ENCODE measurements at places on chromosomes 5 and 9. TPM values are rescaled to one million over a fixed set of nuclear protein-coding genes. Genes with fewer than 3 reads are reported as not detected.
A peak's percentile ranks its signal among the peaks of the same experiment; 100 is the strongest.

The TNIP1 gene
- total RNA-seq, result 42.6 TPM

The RPS14 gene
- total RNA-seq, result 3,523 TPM

The STARD4 gene
- total RNA-seq, result 41.6 TPM

The TAF1L gene
- total RNA-seq, result 0.02 TPM

The ARHGEF39 gene
- total RNA-seq, result 16.1 TPM

The AKNA gene
- total RNA-seq, result 16.9 TPM

The IL7R gene
- 0.98 TPM for total RNA-seq

The DCAF10 gene
- 21.1 TPM for total RNA-seq

The EFNA5 gene
- not detected for total RNA-seq

The DNAI1 gene
- total RNA-seq, result not detected

The TMEM167A gene
- total RNA-seq, result 110 TPM

- no peak for DNase-seq
Observed at GRCh38 chr5:159184858-159185381, 24.4 kb downstream of the RNF145 start.

DNA sequence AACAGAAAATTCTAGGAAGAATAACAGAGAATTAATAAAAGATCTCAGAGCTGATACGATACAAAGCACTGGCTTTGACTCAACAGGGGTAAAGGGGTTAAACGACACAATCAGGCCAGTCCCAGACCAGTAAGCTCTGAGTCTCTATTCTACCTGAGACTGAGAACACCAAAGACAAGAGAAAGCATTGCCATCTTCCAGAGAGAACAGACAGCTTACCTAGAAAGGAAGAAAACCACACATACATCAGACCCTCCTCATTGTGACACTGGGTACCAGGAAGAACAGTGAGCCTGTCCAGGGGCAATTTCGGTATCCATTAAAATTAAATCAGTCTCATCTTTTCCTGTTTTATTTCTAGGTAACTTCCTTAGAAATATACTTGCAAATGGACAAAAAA, 41.1 kb downstream of the MRPL36 start:
- DNase-seq, result no peak

- DNase-seq, result no peak
Observed at GRCh38 chr5:74622122-74622521, 18.4 kb downstream of the ENC1 start.

GRCh38 chr9:110443146-110443865, 105.6 kb upstream of the TXNDC8 start:
- DNase-seq, result no peak

- no peak for DNase-seq
Observed at GRCh38 chr5:133664422-133664821, 52.1 kb upstream of the FSTL4 start.

DNA sequence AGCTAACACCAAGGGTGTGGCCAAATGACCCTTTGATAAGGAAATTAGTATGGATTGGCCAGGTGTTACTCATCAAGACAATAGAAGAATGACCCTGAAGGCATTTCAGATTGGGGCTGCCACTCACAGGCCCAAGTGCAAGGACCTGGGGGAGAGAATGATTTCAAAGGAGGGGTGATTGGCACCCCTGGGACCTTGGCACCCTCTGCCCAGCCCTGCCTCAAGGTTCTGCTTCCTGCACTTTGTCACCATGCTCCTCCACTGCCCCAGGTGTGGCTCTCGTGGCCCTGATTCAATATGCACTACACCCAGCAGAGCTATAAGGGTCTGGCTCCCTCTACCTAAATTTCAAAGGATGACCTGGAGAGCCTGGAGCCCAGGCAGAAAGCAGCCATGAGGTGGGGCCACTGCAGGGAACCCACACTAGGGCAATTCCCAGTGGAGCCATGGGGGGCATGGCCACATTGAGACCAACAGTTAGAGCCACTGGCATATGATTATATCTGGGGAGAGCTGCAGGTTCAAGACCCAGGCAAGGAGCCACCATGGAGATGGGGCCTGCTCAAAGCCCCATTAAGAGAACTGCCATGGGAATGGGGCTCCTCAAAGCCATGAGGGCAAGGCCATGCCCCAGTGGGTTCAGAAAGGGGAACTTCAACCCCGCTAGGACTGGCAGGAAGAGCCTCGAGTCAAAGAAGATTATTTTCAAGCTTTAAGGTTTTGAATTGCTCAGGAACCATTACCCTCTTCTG, 93.0 kb downstream of the CEMIP2 start:
- DNase-seq, result no peak

- no peak for DNase-seq
Observed at GRCh38 chr9:131253891-131254491, 22.3 kb downstream of the FAM78A start.

GRCh38 chr9:88990729-88991065, 571 bp upstream of the S1PR3 start:
- no peak for DNase-seq

GRCh38 chr5:143179126-143179740, 224.3 kb downstream of the NR3C1 start:
- DNase-seq, result no peak

GRCh38 chr9:93678199-93679019, 102.0 kb downstream of the PHF2 start:
- no peak for DNase-seq

DNA sequence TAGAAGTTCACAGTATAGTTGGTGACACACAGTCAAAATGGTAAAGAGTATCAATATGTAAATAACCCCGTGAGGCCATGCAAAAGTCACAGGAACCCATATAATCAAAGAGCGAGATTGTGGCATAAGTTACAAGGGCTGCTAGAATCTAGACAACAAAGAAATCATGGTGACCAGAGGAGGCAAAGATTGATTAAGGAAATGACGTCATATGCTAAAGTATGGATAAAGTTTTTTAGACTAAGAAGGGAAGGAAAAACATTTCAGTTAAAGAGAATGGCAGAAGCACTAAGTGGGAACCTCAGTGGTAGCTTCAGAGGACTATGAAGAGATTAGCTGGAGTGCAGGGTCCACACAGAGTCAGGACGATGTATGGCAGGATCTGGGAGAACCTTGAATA, 330.3 kb downstream of the NFIB start:
- DNase-seq, result no peak

DNA sequence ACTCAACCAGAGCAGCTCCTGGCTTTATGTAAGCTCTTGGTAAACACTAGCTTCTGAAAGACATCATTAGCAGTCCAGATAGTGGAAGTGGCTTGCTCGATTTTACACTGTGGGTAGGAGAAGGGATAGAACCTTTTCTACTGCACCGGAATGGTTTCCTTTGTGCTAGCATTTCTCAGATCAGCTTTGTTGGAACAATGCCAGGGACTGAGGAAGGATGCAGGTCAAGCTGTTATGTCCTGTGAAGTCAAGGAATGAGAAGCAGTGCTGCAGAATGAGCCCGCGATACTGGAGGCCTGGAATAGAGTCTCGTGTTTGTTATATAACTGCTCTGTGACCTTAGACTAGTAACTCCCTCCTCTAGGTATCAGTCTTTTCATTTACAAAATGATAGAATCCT, 233.6 kb downstream of the GABRB2 start:
- no peak for DNase-seq

DNA sequence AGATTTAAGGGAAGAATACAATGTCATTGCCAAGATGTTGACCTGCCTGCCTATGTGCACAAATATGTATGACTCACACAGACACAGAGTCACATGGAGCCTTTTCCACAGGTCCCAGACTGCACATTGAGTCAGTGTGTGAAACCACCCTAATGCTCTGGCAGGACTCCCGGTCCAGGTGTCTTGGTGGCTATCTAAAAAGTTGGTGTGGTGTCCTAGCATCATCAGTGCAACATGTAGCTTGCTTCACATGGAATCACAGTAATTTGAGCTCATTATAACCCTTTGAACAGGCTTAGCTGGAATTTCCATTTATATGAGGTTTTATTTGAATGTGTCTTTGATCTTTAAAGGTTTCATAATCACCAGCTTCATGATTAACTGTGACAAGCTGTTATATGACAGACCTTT, 10.7 kb downstream of the IFNA5 start:
- no peak for DNase-seq

DNA sequence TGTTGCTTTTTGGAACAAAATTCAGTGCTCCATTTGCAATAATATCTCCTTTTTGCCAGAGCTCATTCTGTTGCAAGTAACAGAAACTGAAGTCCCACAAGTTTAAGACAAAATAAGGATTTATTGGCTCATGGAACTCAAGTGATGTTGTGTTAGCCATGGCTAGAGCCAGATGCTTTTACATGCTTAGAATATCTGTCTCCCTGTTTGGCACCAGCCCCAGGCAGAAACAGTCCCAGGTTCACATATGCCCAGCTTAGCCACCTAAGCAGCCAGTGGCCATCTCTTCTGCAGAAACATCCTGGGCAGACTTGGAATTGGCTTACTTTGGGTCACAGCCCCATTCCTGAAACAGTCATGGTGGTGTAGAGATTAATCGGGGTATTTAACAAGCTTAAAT, 540.9 kb upstream of the SGCD start:
- DNase-seq, result no peak

GRCh38 chr9:98921732-98922131, 22.0 kb upstream of the COL15A1 start:
- peak; percentile 56 for DNase-seq

GRCh38 chr5:71475788-71476384, 20.4 kb downstream of the BDP1 start:
- DNase-seq, result peak; percentile 53

DNA sequence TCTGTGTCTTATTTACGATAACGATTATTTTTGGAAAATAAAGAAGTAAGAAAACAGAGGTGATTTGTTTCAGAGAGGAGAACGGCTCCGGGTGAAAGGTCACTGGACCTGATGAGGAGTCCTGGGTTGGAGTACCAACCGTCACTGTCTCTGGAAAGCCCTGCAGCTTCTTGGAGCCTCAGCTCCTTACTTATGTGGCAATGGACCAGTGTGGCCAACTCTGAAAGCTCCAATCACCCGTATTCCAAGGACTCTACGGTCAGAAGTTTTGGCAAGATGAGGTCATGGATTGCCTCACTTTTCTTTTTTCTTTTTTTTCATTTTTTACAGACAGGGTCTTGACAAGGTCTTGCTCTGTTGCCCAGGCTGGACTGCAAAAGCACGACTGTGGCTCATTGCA, 84.8 kb downstream of the KLF4 start:
- no peak for DNase-seq

DNA sequence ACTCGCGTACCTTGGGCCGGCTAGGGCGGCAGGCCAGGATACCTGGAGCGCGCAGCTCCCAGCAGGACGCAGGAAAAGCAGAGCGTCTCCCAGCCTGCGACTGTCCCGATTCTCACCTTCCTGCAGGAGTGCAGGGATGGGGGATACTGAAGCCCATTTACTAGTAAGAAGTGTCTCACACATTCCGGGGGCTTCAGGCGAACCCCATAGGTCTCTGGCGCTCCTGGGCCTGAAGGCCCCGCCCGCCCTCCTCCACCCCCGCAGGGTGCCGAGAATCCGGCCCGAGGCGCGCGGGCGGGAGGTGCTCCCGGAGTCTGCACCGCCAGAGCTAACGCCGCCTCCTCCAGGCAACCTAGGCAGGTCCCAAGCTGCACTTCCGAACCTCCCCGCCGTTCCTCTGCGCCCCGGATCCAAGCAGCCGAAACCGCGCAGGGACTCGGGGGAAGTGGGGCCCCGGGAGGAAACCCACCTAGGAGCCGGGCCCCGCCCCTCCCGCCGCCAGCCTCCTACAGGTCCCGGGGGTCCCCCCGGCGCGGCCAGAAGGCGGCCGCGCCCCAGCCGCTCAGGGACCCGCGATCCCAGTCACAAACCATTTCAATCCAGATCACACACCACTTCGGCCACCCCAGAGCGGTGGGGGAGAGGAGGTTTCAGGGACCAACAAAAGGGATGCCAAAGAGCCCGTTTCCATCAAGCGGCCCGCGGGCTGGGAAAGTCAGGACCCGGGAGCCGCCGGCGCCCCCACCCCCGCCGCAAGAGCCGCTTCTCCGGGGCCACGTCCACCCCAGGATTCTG, 1.2 kb downstream of the ROR2 start:
- DNase-seq, result peak; percentile 84

DNA sequence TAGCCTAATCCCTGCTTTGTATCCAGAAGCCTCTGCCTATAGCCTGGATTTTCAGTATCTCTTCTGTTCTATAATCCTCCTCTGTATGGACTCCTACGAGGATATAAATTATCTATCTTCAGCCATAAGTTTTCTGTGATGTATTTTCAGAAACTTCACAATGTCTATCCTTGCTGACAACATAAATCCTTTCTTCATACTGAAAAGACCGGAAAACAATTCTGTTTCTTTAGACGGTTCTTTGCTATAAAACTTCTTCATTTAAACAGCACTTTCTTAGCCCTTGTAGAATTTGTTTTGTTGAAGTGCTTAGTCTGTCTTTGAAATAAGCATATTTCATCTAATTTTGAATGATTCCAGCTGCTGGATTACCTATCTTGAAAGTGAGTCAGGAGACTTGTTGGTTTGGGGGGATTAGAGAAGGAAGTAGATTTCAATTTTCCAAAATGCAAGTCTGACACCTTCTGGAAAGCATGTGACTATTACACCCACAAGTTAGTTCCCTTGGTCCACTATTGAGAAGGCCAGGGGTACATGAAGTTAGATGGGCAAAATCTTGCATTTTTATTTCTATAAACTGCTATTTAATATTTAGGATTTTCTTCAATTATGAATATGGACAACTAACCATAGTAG, 96.3 kb upstream of the RANBP3L start:
- DNase-seq, result no peak

GRCh38 chr5:42720251-42720650, 36.4 kb upstream of the CCDC152 start:
- no peak for DNase-seq

GRCh38 chr9:20658677-20659473, 25.2 kb upstream of the FOCAD start:
- no peak for DNase-seq
